ENCODE measurements at places on chromosomes 5 and 9.

- DNase-seq = no peak
Observed at GRCh38 chr9:79300068-79300467, 271.7 kb upstream of the TLE4 start.

DNA sequence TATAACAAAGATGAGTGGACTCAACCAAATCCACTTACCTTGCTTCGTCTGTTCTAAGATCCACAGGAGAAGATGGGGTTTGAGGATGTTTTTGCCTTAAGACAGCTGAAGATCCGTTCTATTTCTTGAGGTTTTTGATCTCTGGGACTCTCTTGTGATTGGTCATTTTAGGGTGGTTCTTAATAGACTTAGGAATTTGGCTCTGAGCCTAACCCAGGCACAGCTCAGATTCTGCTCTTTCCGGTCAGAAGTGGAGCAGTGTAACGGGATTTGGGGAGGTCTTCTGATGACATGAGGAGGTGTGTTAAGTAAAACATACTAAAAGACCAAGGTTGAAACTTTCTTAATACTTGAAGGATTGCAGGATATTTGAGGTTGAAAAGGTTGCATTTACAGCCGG, 166.9 kb downstream of the DMRT2 start:
- DNase-seq = no peak

GRCh38 chr9:114157516-114158176, 2.3 kb downstream of the COL27A1 start:
- no peak for DNase-seq

GRCh38 chr5:132046880-132047299, 13.6 kb upstream of the IL3 start:
- DNase-seq = no peak

DNA sequence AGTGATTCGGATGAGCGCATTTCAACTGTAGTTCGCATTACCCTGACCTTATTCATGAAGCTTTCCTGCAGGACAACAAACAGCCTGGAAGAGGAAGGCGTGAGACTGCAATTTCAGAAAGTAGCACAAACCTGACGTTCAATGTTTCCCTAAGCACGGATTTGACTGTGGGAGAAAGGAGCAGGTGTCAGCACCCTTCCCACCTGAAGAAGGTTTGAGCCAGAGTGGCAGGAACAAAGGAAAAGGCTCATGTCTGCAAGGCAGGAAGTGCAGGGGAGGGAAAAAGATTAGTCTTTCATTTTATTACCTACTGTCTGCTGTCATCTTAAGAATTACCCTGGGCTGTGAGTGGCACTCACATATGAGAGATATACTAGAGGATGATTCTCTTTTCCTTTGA, 114.0 kb downstream of the MED10 start:
- DNase-seq = no peak

- peak; percentile 5 for DNase-seq
Observed at GRCh38 chr5:16791036-16791705, 144.9 kb downstream of the MYO10 start.

DNA sequence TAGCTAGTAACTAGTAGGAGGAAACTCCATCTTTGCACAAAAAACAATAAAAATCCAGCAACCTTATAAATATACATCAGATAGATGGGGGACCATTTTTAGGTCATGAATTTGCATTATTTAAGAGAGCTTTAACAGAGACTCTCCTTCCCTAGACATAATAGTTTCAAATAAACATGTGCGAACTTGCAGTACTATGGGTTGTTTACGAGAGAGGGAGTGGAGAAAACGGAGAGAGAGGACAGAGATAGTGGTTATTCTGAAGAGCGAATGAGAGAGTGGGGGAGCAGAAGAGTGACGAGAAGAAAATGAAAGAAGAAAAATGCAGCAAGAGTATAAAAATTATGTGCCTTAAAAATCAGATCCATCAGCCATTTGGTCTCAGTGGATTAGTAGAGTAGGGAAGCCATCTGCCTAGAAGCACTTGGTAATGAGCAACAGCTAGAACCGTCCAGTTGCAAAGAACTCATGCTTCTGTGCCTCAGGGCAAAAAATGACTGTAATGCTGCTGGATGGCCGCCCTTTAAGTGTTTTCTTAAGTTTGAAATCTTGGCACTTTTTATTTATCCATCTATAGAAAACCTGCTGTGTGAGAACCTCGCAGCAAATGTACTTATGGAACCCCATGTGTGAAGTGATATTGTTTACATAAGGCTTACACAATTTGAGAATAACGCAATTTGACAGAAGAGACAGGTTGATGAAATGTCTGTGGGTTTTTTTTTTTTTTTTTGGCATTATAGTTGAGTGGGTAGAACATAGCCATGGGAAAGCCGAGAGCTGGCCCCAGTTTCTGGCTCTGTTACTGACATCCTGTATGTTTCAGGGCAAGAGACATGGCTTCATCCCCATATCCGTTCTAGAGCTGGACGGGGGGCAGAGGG, 95.6 kb upstream of the ZNF608 start:
- no peak for DNase-seq

- no peak for DNase-seq
Observed at GRCh38 chr9:129247285-129248153, 69.5 kb upstream of the IER5L start.

GRCh38 chr5:99169309-99169708, 240.5 kb upstream of the CHD1 start:
- peak; percentile 27 for DNase-seq

GRCh38 chr9:34541540-34541939, 18.8 kb upstream of the ENHO start:
- no peak for DNase-seq

GRCh38 chr9:972501-973294, 3.8 kb upstream of the DMRT3 start:
- no peak for DNase-seq

DNA sequence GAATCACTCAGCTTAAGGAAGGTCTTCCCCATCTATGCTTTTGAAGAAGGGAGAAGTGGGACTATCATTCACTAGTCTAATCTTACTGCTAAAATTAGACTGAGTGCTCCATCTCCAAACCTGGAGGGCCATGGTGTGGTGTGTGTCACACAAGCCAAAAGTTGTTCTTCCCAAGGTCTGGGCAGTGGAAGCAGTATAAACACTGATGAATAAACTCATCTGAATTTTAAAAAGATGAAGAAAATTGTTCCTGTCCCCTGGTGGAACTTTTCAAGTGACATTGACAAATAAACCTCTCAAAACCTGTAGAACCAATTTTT, 16.2 kb downstream of the STX17 start:
- DNase-seq = no peak

GRCh38 chr9:18447541-18447940, 26.4 kb upstream of the ADAMTSL1 start:
- no peak for DNase-seq

- no peak for DNase-seq
Observed at GRCh38 chr5:3694819-3695218, 99.2 kb downstream of the IRX1 start.

DNA sequence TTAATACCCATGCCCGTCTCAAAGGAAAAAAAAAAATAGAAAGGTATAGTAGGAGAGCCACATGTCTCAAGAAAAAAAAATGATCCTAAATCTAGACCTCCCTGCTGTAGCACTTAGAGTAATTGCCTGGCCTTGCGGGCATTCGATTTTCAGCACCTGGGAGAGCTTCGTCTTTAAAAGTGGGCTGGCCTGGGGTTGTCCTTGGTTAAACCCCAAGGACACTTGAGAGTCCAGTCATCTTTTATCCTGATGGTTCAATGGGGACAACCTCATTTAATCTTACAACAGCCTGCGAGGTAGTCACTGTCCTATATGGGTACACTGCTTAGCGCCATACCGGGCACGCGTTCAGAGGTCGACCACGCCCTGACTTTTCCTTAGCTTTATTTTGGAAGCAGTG, 60.1 kb downstream of the MAT2B start:
- no peak for DNase-seq

DNA sequence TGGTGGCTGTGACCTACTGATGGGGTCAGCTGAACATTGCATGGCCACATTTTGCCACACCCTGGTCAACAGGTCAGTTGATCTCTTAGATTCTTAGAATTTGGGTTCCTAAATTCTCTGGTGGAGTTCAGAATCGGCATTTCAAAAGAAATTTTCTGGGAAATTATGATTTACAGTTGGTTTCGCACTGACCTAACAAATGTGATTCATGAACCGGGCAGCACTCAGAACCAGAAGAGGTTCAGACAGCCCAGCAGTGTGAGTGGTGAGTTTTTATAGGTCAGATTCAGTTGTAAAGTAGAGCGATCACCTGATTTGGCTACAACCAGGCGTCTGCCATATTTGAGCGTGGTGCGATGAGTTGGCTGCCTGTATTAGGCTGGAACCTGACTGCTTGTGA, 163.7 kb upstream of the GAS1 start:
- no peak for DNase-seq

DNA sequence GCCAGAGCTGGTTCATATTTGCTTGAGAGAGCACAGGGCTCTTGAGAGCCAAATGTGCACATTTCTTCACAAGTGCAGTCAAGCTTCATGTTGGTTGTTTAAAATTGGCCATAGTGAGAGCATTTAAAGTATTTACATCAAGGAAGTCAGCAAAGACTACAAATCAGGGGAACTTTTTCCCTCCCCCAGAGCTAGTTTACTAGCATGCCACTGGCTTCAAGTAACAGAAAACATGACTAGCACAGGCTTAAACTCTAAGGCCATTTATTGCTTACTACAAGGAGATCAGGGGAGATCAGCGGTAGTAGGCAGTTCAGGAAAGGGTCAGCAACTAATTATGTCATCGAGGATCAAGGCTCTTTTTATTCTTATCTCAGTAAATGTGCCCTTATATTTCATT, 11.0 kb upstream of the CCDC171 start:
- no peak for DNase-seq

- no peak for DNase-seq
Observed at GRCh38 chr5:102483736-102484135, 15.1 kb downstream of the SLCO6A1 start.

DNA sequence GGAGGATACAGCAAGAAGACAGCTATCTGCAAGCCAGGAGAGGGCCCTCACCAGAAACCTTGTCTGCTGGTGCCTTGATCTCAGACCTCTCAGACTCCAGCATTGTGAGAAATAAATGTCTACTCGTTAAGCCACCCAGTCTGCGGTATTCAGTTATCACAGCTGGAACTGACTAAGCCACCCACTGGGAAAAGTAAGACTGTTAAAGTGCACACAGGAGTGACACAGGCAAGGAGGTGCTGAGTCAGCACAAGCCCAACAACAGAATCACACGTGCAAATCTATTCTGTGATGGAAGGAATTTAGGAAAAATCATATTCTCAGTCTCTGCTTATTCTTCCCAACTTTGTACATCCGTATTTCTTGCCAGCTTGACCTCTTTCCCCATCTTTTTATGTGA, 200.0 kb downstream of the NR2F1-AS1 start:
- DNase-seq = no peak

- no peak for DNase-seq
Observed at GRCh38 chr9:91042024-91042423, 240.4 kb downstream of the SYK start.

GRCh38 chr9:92506184-92506857, 24.0 kb upstream of the ASPN start:
- DNase-seq = no peak

- no peak for DNase-seq
Observed at GRCh38 chr9:123834889-123835562, 94.9 kb downstream of the DENND1A start.

- no peak for DNase-seq
Observed at GRCh38 chr5:129345213-129345924, 114.7 kb upstream of the ADAMTS19 start.

DNA sequence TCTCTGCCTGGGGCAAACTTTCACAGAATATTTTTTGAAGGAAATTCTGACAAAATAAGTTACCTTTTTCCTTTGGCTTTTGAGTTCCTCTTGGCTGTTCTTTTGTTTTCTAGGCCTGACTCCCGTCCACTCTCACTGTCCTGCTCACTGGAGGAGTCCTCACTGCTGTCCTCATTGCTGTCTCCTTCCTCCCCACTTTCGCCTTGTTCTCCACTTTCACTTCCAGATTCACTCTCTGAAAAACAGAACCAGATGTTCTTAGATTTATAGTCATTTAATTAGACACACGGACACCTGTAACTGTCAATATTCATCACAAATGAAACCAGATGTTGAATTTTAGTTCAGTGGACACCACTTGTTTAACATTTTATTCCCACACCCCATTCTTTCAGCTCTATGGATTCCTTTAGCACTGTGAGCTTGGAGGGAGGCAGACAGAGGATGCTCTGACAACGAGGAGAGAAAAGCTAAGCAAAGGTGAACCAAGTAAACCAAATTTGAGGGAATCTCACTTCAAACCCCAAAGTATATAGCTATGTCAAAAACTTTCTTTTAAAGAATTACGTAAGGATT, 180.7 kb downstream of the AP3B1 start:
- no peak for DNase-seq

DNA sequence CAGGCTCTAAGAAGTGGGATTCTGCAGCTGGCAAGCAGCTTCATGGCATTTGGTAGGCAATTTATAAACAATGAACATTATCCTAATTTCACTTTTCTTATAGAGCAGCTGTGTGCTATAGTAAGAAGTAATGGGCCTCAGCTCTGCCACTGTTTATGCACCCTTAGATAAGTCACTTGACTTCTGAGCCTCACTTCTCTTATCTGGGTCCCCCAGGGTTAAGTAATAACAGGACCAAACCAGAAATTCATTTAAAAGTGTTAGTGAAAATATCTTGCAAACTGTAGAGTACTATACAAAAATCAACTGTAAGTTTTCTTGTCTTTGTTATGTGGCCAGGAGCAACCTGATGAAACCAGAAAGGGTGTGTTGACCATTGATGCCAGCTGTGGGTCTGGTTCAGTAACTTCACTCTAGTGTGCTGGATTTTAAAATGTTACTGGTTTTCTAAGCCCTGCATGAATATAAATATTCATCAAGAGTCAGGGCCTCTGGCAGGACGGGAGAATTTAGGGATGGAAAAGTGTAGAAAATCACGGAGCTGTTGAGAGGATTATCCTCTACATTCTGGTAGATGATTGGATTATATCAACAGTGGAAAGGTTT, 24.2 kb downstream of the TNFAIP8 start:
- peak; percentile 21 for DNase-seq

- DNase-seq = no peak
Observed at GRCh38 chr5:25128606-25129005, 483.8 kb upstream of the CDH10 start.

- no peak for DNase-seq
Observed at GRCh38 chr9:82554381-82554780, 508.6 kb downstream of the RASEF start.

DNA sequence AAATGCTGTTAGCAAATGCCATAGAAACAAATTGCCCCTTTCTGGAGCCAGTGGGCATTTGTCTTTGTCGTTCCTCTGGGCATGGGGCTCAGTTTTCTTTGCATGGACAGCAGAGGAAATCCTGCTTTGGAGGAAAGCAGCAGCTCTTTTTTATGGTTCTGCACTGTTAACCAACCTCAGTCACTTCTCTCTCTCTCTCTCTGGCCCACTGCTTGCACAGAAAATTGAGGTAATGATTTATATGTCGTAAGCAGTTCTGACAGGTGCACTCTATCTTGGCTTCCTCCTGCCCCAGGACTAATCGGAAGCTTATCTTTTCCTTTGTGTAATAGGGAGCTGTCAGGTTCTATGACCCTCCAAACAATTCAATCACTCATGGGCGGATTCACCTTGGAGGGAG, 159.6 kb upstream of the GPR151 start:
- no peak for DNase-seq

Data from NCI-H524 (cell line).